ENCODE measurements at places on chromosomes 4 and X.

DNA sequence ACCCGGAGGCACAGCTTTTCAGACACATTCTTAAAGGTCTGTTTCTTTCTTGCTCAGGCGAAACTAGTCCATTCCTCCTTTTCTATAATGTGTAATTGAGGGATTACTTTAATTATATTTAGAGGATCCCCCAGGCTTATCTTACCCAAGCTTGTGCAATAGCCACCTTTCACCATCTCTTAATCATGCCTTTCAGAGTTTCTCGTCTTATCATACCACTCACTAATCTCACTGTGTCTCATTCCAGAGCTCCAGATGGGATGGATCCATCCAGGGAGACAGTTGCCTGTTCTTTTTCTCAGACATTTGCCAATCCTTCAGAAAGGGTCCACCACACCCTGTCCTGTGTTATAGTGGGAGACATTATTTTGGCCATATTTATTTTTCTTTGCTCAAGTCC lies 12.5 kb downstream of the SPARCL1 start:
- no peak for DNase-seq

DNA sequence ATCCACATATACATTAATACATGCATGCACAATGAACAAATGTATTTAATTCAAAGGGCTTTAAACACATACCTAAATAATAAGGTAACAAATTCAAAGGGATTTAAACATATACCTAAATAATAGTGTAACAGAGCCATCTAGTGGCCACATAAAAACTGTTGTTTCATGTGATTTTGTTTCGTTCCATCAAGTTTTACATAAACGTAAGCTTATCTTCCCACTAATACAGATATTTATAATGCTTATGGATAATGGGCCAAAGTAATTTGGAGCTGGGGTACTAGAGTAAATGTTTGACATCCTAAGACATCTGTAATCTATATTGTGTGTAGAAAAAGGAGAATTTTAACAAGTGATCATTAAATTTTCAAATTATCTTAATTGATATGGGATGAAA lies 82.3 kb downstream of the PRSS12 start:
- no peak for DNase-seq

GRCh38 chr4:141416677-141417363 lies 196.1 kb downstream of the ZNF330 start:
- no peak for DNase-seq

GRCh38 chr4:185318679-185319078 lies 77.0 kb downstream of the LRP2BP start:
- DNase-seq = no peak

- no peak for DNase-seq
Measured at GRCh38 chr4:10196191-10196590, 79.6 kb upstream of the WDR1 start.

- no peak for DNase-seq
Measured at GRCh38 chrX:115284877-115285276, 4.6 kb upstream of the LUZP4 start.

DNA sequence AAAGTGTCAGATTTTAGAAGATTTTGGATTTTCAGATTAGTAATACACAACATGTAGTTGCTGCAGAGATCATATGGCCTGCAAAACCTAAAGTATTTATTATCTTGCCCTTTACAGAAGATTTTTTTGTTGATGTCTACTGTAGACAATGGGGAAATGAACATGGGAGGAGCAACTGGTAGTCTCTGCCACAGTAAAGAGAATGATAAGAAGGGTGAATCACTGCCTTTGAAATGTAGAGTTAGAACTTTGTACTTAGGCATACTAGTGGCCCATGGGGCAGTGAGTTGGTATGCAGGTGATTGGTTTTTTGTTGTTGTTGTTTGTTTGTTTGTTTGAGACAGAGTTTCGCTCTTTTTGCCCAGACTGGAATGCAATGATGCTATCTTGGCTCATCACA lies 50.1 kb downstream of the GAB1 start:
- DNase-seq = no peak

- no peak for DNase-seq
Measured at GRCh38 chr4:100630341-100630740, 112.5 kb upstream of the EMCN start.

DNA sequence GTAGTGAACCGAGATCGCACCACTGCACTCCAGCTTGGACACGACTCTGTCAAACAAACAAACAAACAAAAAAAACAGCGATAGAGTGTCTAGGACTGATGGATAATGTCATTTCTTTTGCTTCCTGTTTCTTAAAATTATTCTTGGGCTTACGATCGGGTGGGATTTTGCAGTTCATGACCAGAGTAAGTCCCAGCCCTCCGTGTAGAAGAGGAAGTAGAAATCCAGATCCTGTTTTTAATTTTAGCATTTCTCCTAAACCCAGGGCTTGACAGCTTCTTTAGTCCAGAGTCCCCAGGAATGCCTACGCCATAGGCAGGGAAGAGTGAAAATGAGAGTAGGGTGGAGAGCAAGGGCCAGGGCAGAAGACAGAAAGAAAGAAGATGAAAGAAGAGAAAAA lies 94.3 kb downstream of the HPRT1 start:
- DNase-seq = no peak

GRCh38 chr4:11263208-11263607 lies 165.5 kb downstream of the HS3ST1 start:
- DNase-seq = no peak

GRCh38 chrX:131955099-131955777 lies 67.9 kb upstream of the STK26 start:
- DNase-seq = no peak

All from CD4-positive, alpha-beta T cell treated with Interleukin-1 beta for 1 hour (primary cell).